ENCODE measurements at places on chromosomes 12 and 14.

DNA sequence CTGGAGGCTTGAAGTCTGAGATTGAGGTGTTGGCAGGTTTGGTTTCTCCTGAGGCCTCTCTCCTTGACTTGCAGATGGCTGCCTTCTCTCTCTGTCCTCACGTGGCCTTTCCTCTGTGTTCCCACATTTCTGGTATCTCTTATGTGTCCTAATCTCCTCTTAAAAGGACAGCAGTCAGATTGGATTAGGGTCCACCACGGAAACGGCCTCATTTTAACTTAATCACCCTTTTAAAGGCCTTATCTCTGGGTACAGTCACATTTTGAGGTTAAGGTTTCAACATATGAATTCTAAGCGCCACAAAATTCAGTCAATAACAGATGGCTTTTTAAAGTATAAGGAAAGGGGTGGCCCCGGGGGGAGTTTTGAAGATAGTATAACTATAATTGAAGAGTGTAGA lies 33.5 kb downstream of the UNC79 start:
- DNase-seq, result no peak

GRCh38 chr12:94140556-94140955 lies 7.8 kb upstream of the PLXNC1 start:
- peak; percentile 5 for DNase-seq

- no peak for DNase-seq
Observed at GRCh38 chr12:101710288-101710687, 12.8 kb downstream of the CHPT1 start.

GRCh38 chr12:104475271-104475670 lies 18.5 kb downstream of the CHST11 start:
- no peak for DNase-seq

- DNase-seq, result no peak
Observed at GRCh38 chr12:67239061-67239460, 30.1 kb upstream of the CAND1 start.

DNA sequence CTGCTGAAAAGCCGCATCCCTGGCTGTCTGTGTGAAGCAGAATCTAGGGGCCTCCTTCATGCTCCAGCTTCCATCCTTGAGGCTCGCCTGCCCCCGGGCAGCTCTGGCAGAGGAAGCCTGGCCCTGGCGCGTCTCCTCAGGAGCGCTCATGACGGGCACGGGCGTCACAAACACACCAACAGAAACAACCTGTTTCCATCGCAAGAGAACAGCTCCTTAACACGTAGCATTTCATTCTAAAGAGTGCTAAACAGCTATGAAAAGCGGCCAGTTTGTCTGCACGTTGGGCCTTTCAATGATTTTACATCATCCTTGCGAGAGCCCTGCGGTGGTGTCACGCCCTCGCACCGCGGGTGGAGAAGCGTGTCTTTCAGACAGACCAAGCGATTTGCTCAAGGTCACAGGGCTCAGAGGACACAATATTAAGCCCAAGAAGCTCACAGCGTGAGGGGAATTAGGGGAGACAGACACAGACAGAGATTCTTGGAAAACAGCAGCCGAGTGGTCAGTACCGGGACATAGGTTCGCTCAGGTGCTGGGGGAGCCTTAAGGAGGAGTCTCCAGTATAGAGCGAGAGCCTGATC lies 4.9 kb downstream of the ADGRD1 start:
- no peak for DNase-seq

- no peak for DNase-seq
Observed at GRCh38 chr12:75529316-75529715, 17.9 kb upstream of the KRR1 start.

GRCh38 chr14:90676912-90677311 lies 139.3 kb downstream of the TTC7B start:
- DNase-seq, result no peak

GRCh38 chr14:24250354-24250753 lies 7.9 kb upstream of the TINF2 start:
- no peak for DNase-seq

- no peak for DNase-seq
Observed at GRCh38 chr12:130803702-130804101, 35.3 kb downstream of the STX2 start.

- no peak for DNase-seq
Observed at GRCh38 chr12:24913130-24913529, 35.8 kb downstream of the BCAT1 start.

GRCh38 chr12:89166525-89166934 lies 185.8 kb downstream of the DUSP6 start:
- DNase-seq, result no peak

GRCh38 chr14:53249059-53249458 lies 95.9 kb upstream of the DDHD1 start:
- DNase-seq, result no peak

DNA sequence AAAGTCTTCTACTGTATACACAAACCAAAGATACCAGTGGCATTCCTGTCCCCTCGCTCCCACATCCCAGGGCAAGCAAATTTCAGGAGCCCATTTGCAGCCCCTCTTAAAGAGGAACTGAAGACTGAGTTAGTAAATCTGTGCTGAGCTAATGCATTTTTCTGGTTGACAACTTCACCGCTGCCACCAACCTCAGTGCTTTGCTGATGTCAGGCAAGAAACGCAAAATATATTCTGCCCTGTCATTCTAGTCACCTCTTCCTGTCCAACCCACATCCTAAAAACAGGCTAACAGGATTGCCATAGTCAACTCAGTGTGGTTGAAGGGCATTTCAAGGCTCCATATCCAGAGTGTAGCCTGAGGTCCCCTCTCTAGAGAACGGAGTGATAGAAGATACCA lies 59.4 kb upstream of the FICD start:
- DNase-seq, result no peak

DNA sequence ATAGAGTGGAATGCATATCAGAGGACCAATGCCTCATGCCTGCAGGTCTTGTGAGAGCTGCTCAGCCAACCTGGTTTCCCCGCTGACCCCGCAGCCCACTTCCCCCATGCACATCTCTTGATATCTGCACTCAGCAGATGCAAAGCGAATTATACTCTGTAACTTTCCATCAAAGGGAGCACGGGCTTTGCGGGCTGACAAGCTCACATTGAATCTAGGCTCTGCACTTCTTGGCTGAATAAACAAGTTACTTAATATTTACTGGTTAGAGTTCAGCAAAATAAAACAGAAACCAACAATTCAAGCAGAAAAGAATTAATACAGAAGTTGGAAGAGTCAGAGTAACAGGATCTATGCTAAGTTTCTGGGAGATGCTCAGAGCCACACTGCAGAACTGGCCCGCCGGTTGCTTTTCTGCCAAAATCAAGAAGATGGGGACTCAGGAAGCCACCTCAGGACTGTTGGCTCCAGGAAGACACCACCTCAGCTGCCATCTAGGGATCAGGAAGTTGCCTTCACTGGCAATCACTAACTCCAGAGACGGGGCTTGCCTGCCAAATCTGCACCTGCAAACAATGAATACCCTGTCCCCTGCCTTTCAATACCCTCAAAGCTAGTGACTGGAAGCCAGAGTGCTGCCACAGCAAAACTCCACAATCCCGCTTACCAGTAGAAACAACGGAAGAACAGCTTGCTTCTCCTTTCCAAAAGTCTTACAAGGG lies 46.5 kb downstream of the NR1H4 start:
- DNase-seq, result no peak

- no peak for DNase-seq
Observed at GRCh38 chr14:76376878-76377734, 1.2 kb downstream of the ESRRB start.

DNA sequence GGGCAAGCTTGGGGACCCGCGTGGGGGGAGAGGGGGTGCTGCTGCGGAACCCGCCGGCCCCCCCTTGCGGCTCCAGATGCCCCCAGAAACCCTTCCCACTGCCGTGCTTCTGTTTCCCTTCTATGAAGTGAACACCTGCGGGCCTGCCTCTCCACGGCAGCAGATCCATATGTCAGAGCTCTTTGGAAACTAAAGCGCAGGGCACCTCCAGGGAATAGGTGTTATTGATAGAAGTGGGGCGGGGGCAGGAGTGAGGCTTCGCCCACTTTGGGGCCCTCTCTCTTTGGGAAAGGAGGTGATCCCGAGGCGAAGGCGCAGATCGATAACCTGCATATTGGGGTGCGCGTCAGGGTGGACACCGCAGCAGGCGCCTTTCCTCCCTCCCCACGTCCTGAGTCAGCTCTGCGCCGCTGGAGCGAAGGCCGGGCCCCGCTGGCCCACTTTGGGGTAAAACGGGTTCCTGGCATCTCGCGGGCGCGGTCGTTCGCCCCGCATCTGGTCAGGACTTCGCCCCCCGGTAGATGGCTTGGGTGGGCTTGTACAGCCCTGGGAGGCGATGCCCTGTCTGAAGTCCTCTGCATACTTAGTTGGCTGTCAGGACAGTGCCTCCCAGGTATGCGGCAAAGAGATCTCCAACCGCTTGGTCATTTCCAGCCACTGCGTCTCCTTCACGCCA lies 524 bp downstream of the KMT5A start:
- DNase-seq, result no peak
